Dorsolateral prefrontal cortex (tissue), 122 donors: ENCODE measurements at places on chromosomes 7 and 10. TPM values are rescaled to one million over a fixed set of nuclear protein-coding genes. Genes with fewer than 3 reads are reported as not detected.

Gene SSC4D
- 1.1 TPM for total RNA-seq

Gene ZNF467
- 5.9 TPM for total RNA-seq

Gene NEURL1
- 73.0 TPM for total RNA-seq

Gene CPED1
- total RNA-seq, result 4.2 TPM

Gene OR2A5
- not detected for total RNA-seq

Gene GPR37
- 28.7 TPM for total RNA-seq

Gene STK32C
- total RNA-seq, result 68.1 TPM

Gene IPMK
- total RNA-seq, result 5.3 TPM

Gene CRTAC1
- total RNA-seq, result 37.4 TPM

Gene ANK3
- 401 TPM for total RNA-seq

Gene EMX2
- total RNA-seq, result 18.8 TPM

Gene MKLN1
- total RNA-seq, result 104 TPM

Gene WDR86
- 12.9 TPM for total RNA-seq

Gene NACAD
- 82.5 TPM for total RNA-seq

Gene BPGM
- 18.3 TPM for total RNA-seq

Gene SPDYE11
- not detected for total RNA-seq

Gene TAF3
- total RNA-seq, result 14.1 TPM

Gene TEX47
- not detected for total RNA-seq

Gene SPACDR
- 4.0 TPM for total RNA-seq

Gene AQP1
- 21.2 TPM for total RNA-seq

Gene VSTM4
- 10.8 TPM for total RNA-seq

Gene CFAP69
- 17.3 TPM for total RNA-seq

Gene PPP1R3C
- 45.8 TPM for total RNA-seq

Gene SFRP5
- total RNA-seq, result 0.81 TPM

Gene HOXA4
- total RNA-seq, result not detected

Gene CPN1
- not detected for total RNA-seq

Gene SLC26A5
- total RNA-seq, result 0.46 TPM
